ENCODE measurements at places on chromosomes 3 and 15.

GRCh38 chr3:52061121-52061910, 4.9 kb upstream of the DUSP7 start:
- DNase-seq = no peak

- no peak for DNase-seq
These were observed 135.0 kb downstream of the GREM1 start for GRCh38 chr15:32852771-32853170.

- DNase-seq = no peak
These were observed 154.9 kb downstream of the KLHL25 start for GRCh38 chr15:85639752-85640381.

DNA sequence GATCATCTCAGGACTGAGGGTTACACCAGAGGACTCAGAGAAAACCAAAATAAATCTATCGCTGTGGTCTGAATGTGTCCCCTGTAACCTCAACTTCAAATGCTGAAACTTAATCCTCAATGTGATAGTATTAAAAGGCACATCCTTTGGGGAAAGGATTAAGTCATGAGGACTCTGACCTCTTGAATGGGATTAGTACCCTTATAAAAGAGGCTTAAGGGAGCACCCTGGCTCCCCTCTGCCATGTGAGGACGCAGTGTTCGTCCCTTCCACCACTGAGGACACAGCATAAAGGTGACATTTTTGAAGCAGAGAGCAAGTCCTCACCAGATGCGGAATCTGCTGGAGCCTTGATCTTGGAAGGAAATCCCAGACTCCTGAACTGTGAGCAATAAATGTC, 39.5 kb downstream of the SRPRB start:
- no peak for DNase-seq

DNA sequence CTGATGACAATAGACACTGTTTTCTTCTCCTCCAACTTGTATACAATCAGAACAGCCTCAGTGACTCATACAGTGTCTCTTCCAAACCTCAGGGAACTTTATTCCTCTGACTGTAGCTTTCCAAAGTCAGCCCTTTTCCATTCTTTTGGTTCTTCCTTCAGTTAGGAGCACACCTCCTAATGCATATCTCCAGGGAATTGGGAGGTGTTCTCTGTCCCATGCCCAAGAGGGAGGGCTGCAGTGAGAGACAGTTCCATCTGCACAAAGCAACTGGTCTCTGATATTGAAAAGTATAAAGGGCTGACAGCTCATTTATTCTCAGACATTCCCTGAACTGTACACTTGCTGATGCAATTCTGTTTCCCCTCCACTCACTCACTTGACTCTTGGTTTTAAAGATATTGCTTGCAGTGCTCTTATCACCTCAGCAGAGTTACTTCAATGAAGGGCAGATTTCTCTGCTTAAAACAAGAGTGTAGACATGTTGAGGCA, 337.8 kb upstream of the TBC1D5 start:
- DNase-seq = no peak

DNA sequence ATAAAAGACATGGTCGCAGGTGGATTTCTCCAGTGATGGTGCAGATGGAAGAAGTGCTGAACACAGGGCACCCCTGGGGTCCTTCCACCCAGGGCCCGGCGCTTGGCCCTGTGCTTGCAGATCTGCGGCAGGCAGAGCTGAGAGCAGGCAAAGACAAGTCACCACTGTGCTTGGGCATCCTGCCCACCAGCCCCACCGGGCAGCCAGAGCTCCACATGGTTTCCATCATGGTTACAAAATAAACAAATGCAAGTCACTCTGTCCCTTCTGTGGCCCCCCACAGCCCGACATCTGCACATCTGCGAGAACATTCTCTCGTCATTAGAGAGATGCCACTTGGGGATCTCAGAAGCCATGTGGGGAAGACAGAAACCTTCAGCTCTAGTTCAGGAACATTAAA, 37.6 kb upstream of the SFMBT1 start:
- no peak for DNase-seq

DNA sequence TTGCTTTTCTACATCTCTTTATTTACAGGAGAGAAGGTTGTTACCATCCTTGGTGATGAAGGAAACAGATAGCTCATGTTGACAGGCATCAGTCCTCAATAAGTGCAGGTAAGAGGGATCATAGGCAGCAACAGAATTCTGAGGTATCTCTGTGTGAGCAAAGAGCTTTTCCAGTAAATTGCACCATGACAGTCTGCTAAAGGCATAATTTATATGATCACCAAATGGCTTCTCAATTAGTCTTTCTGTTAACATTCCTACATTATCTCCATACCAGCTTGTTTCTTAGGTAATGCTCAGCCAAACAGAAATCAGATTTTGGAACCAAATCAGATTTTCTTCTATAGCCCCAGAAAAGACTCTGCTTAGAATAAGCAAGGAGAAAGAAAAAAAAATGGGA, 3.6 kb upstream of the ARHGAP31 start:
- DNase-seq = no peak

DNA sequence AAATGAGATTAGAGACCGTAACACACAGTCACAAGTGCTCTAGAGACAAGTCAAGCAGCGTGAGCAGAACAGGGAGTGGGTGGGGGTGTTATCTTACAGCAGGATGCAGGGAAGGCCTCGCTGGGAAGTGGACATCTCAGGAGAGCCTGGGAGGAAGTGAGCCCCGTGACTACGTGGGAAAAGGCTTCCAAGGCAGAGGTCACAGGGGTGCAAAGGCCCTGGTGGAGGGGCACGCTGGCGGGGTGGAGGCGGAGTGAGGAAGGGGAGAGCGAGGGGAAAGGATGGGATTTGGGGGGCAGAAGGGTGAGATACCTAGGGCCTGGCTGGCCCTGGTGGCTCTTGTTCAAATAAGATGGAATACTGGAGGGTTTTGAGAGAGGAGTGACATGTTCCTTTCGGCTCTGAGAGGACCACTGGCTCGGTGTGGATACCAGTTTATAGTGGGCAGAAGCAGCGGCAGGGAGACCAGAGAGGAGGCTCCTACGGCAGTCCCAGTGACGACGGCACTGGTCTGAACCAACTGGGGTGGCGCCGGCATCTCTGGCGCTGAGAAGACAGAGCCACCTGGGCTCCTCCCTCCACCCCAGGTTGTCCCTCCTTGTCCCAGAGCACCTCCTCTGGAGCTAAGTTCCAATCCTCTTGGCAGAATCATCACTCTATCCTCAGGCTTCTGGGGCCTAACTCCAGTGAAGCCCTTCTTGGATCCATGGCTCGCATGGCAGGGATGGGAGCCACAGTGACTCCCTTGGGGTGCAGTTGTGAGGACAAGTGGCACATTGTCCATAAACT, 266.2 kb upstream of the LYSMD4 start:
- no peak for DNase-seq

DNA sequence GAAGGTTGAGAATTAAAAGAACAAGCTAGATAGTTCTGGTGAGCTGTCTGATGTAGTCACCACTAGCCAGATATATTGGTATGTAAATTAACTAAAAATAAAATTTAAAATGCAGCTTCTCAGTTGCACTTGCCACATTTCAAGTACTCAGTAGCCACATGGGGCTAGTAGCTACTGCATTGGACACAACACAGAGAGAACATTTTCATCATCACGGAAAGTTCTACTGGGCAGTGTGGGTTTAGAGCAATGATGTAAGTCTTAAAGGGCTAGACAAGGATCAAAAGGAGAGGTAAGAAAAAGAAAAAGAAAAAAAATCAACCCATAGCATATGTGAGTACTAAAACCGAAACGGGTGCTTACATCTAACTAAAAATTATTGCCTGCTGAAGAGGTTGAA, 282.4 kb upstream of the LRRFIP2 start:
- no peak for DNase-seq

DNA sequence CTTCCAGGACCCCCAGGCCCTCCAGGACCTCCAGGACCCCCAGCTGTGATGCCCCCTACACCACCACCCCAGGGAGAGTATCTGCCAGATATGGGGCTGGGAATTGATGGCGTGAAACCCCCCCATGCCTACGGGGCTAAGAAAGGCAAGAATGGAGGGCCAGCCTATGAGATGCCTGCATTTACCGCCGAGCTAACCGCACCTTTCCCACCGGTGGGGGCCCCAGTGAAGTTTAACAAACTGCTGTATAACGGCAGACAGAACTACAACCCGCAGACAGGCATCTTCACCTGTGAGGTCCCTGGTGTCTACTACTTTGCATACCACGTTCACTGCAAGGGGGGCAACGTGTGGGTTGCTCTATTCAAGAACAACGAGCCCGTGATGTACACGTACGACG, 22.1 kb upstream of the CMSS1 start:
- DNase-seq = no peak

- no peak for DNase-seq
These were observed 34.8 kb downstream of the RBPMS2 start for GRCh38 chr15:64740311-64741170.

DNA sequence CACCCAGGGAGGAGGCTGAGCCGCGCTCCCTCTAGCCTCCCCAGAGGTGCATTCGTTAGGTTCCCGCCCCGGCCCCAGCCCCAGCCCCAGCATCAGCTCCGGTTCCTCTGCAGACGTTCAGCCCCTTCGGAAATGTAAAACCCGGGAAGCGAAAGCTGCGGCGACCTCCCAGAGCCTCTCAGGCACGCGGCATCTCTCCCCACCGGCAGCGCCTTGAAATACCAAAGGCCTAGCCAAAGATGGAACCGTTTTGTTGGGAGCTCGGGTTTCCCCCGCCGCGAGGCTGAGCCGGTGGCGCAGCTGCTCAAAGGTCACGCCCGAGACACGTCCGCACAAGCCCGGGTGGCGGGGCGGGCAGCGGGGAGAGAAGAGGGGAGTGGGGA, 77.8 kb upstream of the HES1 start:
- peak; percentile 12 for DNase-seq

- no peak for DNase-seq
These were observed 1.7 kb upstream of the C3orf33 start for GRCh38 chr3:155807823-155808222.

- DNase-seq = no peak
These were observed 52.2 kb upstream of the POLR2M start for GRCh38 chr15:57654153-57654852.

DNA sequence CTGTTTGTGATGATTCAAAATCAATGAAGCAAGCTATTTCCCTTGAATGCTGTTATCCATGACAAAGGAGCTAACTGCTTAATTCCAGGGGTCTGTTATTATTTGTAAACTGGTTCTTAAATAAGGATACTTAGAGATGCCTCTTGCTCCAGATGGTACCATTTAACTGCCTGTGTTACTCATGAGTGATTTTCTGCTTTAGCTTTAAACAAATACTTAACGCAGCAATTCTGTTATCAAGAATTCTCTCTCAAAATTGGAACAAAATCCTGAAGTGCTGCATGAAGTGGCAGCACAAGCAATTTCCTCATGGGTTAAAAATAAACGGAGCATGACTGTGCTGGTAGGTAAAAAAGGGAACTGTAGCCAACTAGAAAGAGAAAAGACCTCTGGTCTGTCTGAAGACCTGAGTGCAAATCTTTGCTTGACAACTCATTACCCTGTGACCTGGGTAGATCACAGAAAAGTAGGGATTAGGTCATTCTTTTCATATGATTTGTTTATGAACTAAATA, 62.5 kb upstream of the GBE1 start:
- no peak for DNase-seq

GRCh38 chr3:66667263-66667662, 166.4 kb upstream of the LRIG1 start:
- no peak for DNase-seq

DNA sequence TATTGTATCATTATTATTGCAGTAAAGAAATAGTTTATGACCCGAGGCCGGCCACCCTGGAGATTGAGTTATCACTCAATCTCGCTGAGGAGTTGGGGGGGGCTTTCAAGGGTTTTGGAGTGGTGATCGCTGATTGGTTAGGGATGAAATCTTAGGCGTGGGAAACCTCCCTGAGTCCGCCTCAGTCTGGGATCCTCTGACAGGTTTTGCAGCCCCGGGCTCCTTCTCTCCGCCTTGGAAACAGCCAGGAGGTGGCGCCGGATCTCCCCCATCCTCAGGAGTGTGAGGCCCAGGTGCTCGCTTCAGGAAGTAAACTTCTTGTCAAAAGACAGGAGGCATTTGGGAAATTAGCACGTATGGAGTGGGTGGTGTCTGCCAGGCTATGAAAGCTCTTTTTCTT, 41.1 kb upstream of the SEC61A1 start:
- DNase-seq = no peak

GRCh38 chr15:52071570-52071969, 41.0 kb downstream of the BCL2L10 start:
- DNase-seq = no peak

DNA sequence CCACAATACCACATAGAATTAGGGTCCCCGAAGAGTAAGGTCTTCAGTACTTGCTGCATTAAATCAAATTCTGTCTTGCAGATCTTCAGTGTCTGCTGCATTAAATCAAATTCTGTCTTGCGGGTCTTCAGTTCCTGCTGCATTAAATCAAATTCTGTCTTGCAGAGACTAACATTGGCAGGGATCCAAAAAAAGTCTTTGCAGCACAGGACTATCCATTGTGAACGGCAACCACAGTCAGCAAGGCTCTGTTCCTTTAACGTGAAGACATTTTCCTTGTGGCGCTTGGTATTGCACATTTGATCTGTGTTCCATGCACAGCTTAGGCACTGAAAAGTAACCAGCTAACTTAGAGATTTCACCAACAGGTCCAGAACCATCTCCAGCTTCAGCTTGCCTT, 46.8 kb upstream of the POMGNT2 start:
- DNase-seq = no peak

DNA sequence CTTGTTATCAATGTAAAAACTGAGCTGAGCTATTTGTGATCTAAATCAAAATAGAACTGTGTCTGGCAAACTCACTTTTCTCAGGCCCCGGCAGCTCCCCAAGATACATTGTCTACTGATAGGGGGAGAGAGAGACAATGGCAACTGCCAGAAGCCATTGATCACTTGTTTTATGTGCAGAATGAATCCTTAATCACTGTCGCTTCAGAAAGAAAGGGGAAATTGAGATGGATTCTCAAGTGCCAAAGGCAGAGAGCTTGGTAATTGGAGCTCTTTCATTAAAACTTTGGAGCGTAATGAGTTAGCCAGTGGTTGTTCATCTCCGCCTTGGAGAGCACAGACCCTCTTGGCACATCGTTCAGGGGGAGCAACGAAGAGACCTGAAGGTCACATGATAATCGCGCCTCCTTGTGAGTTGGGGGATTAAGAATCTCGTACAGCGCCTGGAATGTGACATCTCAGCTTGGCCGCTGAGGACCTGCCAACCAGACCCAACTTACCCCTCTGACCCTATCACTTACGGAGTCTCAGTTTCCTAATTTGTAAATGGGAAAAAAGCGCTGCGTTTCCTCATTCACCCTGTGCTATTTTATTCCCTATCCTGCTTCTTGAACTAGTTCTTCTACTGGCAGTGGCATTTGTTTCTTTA, 252.8 kb downstream of the VPS13C start:
- DNase-seq = no peak

- no peak for DNase-seq
These were observed 70.5 kb upstream of the WDR72 start for GRCh38 chr15:53829923-53830459.

DNA sequence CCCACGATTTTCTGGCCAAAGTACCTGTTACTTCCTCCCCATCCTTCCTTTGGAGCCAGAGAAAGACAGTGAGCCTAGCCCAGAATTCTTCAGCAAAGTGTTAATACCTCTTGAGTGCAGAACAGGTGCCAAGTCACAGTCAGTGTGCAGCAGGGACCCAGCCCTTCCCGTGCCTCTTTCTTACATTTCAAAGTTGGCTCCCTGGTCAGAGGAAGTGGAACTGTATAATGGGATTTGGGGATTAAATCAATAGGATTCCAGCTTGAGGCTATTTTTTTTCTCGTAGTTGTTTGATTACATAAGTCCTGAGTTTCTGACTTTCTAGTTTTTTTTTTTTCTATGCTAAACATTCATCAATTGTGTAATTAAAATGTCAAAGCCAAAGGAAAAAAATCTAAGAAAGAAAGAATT, 52.6 kb upstream of the ABHD10 start:
- no peak for DNase-seq
